ENCODE measurements at places on chromosomes 4 and X. TPM values are rescaled to one million over a fixed set of nuclear protein-coding genes. Genes with fewer than 3 reads are reported as not detected.

Gene MMRN1
- total RNA-seq = 0.29 TPM

Gene DSPP
- total RNA-seq = not detected

Gene HSD17B13
- not detected for total RNA-seq

Gene NAP1L3
- total RNA-seq = 0.42 TPM

Gene FGFBP2
- not detected for total RNA-seq

Gene GPM6B
- 4.0 TPM for total RNA-seq

Gene H2BW2
- not detected for total RNA-seq

Gene FGF13
- not detected for total RNA-seq

Gene DMD
- total RNA-seq = 73.2 TPM

Gene RADX
- total RNA-seq = 3.4 TPM

Gene RPL9
- 696 TPM for total RNA-seq

Gene FBXW7
- 109 TPM for total RNA-seq

Measured in mammary epithelial cell (primary cell).